Fibroblast of upper back skin (primary cell): ENCODE measurements at places on chromosomes 2 and 18.
A peak's percentile ranks its signal among the peaks of the same experiment; 100 is the strongest.

GRCh38 chr2:195279840-195280427, 377.1 kb upstream of the SLC39A10 start:
- peak; percentile 42 for DNase-seq

- DNase-seq = peak; percentile 2
These were observed 46.8 kb upstream of the FAM98A start for GRCh38 chr2:33645861-33646260.

DNA sequence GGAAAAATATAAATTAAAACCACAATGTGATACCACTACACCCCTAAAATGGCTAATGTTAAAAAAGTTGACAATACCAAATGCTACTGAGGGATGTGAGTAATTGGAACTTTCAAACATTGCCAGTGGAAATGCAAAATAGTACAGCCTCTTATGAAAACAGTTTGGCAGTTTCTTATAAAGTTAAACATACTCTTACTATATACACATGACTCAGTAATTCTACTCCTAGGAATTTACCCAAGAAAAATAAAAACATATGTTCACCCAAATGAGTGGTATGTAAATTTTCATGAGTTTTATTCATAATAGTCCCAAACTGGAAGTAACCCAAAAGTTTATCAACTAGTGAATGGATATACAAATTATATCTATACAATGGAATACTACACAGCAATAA, 228.0 kb downstream of the CYP26B1 start:
- peak; percentile 70 for DNase-seq

GRCh38 chr2:102030855-102031527, 39.2 kb downstream of the IL1R2 start:
- DNase-seq = no peak

- DNase-seq = no peak
These were observed 610.0 kb downstream of the RNF144A start for GRCh38 chr2:7527165-7527722.

DNA sequence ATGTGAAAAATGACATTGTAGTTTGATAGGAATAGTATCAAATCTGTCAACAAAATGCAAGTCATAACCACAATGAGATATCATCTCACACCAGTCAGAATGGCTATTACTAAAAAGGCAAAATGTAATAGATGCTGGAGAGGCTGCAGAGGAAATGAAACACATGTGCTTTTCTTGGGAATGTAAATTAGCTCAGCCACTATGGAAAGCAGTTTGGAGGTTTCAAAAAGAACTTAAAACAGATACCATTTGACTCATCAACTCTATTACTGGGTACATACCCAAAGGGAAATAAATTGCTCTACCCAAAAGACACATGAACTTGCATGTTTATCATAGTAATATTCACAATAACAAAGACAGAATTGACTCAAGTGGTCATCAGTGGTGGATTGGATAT, 572.6 kb downstream of the TRIB2 start:
- no peak for DNase-seq

DNA sequence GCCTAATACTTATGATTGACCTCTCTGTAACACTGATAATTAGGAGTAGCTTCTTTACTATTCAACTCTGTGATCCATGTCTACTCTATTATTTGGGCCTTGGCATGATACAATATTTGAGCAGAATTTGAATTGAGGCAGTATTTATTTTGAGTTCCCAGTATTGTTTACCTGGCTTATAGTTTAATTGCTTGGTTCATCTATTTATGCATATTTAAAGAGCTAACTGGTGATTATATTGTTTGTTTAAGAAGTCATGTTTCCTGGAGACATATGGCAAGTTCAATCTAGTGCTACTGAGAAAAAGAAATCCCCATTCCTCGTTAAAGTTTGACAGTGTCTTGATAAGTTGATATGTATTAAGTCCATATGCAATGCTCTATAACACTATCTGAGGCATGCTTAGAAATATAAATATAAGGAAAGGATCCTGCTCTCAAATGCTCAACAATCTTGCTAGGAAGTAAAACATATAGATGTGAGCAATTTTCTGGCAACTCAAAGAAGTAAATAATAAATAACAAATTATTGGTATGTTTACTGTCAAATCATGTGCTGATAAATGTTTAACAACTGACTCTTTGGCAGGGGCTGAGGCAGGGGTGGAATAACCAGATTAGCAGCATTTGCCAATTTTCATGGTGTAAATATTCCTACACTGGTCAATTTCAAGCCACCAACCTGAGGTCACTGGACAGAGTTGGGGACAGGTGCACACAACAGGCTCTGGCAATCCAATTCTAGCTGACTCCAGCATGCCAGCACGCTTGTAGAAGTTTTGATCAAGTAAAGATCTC, 430.2 kb upstream of the PIK3C3 start:
- DNase-seq = no peak
